Natural killer cell treated with Interleukin-12 subunit alpha and Interleukin-12 subunit beta and Interleukin-15 and Interleukin-18, amount 100 ng/mL, for 72 hours (primary cell): ENCODE measurements at places on chromosomes 7 and 10. TPM values are rescaled to one million over a fixed set of nuclear protein-coding genes. Genes with fewer than 3 reads are reported as not detected.

DNA sequence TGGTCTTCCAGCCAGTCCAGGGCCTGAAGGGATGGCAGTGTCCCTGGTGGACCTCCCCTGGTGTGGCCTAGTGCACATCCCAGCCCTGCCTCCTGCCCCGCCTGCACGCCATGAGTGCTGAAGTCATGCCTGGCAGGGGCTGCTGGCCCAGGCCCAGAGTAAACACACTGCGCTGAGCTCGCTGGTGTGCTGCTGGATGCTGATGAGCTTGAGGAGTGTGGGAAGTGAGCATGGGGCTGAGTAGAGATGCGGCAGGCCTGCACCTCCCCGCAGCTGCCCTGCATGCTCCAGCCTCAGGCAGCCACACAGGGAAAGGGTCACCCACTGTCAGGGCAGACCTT is 43.2 kb downstream of the HTRA1 start:
- no peak overlapping the region for H3K4me3 ChIP-seq
- H3K27ac ChIP-seq: no peak overlapping the region
- H3K27me3 ChIP-seq: peaks cover 2% of the 10 kb centered on the region
- H3K4me1 ChIP-seq: no peaks in the 10 kb centered on the region
- DNase-seq: no peak

HTR5A gene
- total RNA-seq: not detected

CACNA2D1 gene
- not detected for total RNA-seq

DNA sequence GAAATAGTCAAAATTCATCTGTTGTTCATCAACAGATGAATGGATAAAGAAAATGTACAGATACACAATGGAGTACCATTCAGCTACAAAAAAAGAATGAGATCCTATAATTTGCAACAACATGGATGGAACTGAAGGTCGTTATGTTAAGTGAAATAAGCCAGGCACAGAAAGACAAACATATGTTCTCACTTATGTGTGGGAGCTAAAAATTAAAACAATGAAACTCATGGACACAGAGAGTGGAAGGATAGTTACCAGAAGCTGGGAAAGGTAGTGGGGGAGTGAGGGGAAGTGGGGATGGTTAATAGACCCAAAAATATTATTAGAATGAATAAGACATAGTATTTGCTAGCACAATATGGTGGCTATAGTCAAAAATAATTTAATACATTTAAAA is 70.0 kb upstream of the KCNMA1 start:
- DNase-seq: no peak
- no peak overlapping the region for H3K27ac ChIP-seq
- H3K27me3 ChIP-seq: peaks cover 20% of the 10 kb centered on the region

TAS2R41 gene
- total RNA-seq: not detected

DNA sequence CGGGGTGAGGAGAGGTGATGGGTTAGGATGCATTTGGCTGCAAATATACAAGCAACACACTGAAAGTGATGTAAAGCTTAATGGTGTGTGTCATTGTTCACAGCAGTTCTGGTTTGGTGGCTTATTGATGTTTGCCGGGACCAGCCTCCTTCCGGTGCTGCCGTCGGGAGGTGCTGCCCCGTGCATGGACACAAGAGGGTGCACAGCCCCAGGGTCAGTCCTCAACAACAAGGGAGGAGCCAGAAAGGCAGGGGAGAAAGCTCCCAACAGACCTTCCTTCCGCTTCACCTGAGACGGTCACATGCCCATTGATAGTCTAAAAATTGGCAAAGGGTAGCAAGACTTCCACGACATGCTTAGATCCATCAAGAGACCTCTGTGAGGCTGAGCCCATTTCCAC is 9.5 kb downstream of the RNF32 start:
- H3K27me3 ChIP-seq: peaks cover 60% of the 10 kb centered on the region
- no peak overlapping the region for H3K4me3 ChIP-seq
- no peak for DNase-seq

TLL2 gene
- 0.57 TPM for total RNA-seq

GRCh38 chr7:147079083-147079482 is 962.5 kb downstream of the CNTNAP2 start:
- no peak overlapping the region for H3K4me3 ChIP-seq
- no peak overlapping the region for H3K27ac ChIP-seq

PPP1R17 gene
- not detected for total RNA-seq

ZNF425 gene
- total RNA-seq: 0.39 TPM

DNA sequence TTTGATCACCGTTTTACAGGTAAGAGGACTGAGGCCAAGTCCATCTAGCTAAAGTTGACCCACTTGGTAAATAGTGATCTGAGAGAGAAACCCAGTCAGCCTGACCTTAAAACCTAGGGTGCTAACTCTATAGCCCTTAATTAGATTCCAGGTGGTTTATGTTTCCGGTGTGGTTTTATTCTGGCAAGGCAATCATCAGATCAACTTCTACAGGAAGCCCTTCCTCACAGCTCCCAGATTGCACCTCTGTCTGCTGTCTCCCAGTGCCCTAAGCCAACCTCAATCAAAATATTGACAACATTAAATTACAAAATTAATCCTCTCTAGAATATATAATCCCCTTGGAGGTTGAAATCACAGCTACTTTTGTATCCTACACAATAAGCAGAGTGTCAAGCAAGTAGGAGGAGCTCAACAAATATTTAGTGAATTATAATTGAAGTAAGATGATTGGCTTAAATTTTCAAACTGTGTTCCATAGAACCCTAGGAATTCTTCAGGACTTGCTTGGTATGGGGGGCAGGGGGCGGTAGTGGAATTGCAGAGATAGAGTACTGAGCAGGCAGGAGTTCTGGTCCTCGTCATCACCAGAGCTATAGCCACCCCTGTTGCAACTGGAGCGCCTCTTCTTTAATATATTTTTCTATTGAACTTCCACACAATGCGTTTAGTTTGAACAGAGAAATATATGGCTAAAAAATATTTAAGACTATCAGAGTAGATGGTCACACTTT is 692.8 kb upstream of the LRRN3 start:
- no peak overlapping the region for H3K4me3 ChIP-seq
- no peaks in the 10 kb centered on the region for H3K4me1 ChIP-seq
- H3K27ac ChIP-seq: no peak overlapping the region
- no peaks in the 10 kb centered on the region for H3K27me3 ChIP-seq
- no peaks in the 10 kb centered on the region for H3K36me3 ChIP-seq
- DNase-seq: no peak

STMP1 gene
- total RNA-seq: 20.0 TPM

DNA sequence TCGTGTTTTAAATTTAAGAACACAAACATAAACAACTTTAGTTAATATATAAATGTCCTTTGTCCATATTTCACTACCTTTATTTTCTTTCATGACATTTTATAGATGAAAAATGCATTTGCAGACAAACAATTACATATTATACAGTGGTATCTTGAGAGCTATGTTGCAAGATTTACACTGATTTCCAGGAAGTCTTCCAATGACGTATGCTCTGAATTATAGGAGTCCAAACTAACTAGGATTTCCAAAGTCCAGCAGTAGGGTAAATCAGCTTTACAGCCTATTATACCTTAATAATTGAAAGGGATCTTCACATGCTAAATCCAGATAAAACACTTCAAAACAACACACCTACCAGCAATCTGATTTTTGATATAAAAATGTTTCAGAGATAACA is 69.4 kb downstream of the HYCC1 start:
- no peak overlapping the region for H3K4me3 ChIP-seq
- no peaks in the 10 kb centered on the region for H3K36me3 ChIP-seq
- H3K27me3 ChIP-seq: no peaks in the 10 kb centered on the region
- no peak overlapping the region for H3K27ac ChIP-seq
- no peaks in the 10 kb centered on the region for H3K4me1 ChIP-seq

PARP12 gene
- total RNA-seq: 40.4 TPM

ANKRD30A gene
- total RNA-seq: not detected
